Left colon (tissue), 2 donors: ENCODE measurements at places on chromosomes 1 and 21. TPM values are rescaled to one million over a fixed set of nuclear protein-coding genes. Genes with fewer than 3 reads are reported as not detected.

The VSIG8 gene
- total RNA-seq, result not detected

The OR2L13 gene
- not detected for total RNA-seq

GRCh38 chr1:225861834-225862580 is 20.2 kb downstream of the TMEM63A start:
- DNase-seq, result no peak

The TSSK3 gene
- 1.2 TPM for total RNA-seq

GRCh38 chr1:11796036-11796828 is 9.5 kb downstream of the MTHFR start:
- DNase-seq, result no peak

The GNAT2 gene
- total RNA-seq, result 0.73 TPM

The TMEM51 gene
- 23.4 TPM for total RNA-seq

GRCh38 chr1:99005537-99005942 is 879 bp upstream of the PLPPR5 start:
- no peak for DNase-seq

DNA sequence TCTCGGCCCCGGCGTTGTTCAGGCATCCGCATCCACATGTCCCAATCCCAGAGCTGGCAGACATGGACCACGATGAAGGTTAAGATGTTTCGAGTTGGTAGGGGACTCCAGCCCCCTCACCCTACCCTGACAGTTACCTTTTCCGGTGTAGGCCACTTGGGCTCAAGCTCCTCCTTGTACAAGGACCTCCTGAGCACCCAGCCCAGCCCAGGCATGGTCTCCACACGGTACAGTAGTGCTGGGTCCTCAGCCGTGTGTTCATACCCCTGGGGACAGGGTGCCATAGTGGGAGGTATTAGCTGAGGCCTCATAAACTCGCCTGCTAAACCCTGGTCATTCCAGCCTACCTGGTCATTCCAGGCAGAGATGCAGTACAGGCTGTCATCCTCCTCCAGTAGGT is 6.1 kb downstream of the POMGNT1 start:
- no peak for DNase-seq

DNA sequence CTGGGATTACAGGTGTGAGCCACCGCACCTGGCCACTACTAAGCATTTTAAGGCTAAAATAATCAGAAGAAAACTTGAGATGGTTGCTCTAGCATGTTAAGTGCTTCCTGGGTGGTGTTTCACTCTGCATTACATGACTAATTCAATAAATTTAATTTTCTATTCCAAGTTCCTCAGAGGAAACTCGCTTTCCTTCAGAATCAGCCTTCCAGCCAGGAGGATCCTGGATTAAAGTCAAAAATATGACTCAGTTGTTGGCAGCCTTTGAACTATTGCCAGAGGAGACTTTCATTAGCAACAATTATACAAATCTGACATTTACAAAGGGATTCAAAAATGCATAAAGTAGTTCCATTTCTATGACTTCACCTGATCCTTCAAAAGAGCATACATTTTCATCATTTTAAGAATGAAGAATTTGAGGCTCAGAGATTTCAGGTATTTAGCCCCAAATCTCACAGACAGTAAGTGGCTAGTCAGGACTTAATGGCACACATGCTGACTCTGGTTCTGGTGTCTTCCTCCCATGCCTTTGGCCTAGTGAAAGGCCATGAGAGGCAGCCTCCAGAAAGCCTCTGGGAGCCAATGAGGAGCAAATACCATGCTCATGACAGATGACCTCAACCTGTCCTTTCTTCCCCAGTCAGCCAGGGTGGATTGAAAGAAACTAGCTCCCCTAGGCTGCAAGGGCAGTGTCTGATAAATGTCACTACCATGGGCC is 115.7 kb downstream of the MAP3K21 start:
- DNase-seq, result no peak
